ENCODE measurements at places on chromosomes 13 and 19. TPM values are rescaled to one million over a fixed set of nuclear protein-coding genes. Genes with fewer than 3 reads are reported as not detected.

The PRX gene
- total RNA-seq: 3.8 TPM

- no peaks in the 10 kb centered on the region for H3K4me1 ChIP-seq
- peak overlapping the region; percentile 78 for H3K4me3 ChIP-seq
- no peak overlapping the region for H3K27ac ChIP-seq
- DNase-seq: peak; percentile 55
Observed at GRCh38 chr19:926589-927350, 935 bp downstream of the ARID3A start.

GRCh38 chr13:37168151-37168550 is 62.7 kb upstream of the CSNK1A1L start:
- H3K27ac ChIP-seq: no peak overlapping the region
- no peak for DNase-seq
- no peaks in the 10 kb centered on the region for H3K36me3 ChIP-seq
- no peaks in the 10 kb centered on the region for H3K27me3 ChIP-seq
- 0 out of 2 replicates have a peak, but pooled peaks cover 1% of the 10 kb centered on the region for H3K4me1 ChIP-seq
- H3K4me3 ChIP-seq: no peak overlapping the region

DNA sequence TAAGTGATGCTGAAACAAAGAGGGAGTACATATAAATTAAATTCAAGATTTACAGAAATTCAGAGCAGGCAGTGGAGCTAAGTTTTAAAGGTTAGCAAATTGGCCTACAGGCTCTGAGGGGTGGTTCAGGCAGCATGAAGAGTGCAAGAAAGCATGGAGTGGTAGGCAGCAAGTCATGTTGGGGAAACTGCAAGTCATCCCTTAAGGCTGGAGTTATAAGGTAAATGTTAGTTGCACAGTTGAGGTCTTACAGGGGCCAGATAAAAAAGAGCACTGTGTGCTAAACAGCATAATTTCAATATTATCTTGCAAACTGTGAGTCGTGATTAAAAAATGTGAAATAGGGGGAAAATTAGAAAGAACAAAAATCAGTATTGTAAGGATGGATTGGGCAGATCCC is 106.2 kb downstream of the VWA8 start:
- H3K4me3 ChIP-seq: no peak overlapping the region
- no peak overlapping the region for H3K27ac ChIP-seq
- no peaks in the 10 kb centered on the region for H3K4me1 ChIP-seq
- peaks cover 26% of the 10 kb centered on the region for H3K36me3 ChIP-seq

Data from H9 (cell line).